AG09309 (cell line): ENCODE measurements at places on chromosomes 12 and 14.

DNA sequence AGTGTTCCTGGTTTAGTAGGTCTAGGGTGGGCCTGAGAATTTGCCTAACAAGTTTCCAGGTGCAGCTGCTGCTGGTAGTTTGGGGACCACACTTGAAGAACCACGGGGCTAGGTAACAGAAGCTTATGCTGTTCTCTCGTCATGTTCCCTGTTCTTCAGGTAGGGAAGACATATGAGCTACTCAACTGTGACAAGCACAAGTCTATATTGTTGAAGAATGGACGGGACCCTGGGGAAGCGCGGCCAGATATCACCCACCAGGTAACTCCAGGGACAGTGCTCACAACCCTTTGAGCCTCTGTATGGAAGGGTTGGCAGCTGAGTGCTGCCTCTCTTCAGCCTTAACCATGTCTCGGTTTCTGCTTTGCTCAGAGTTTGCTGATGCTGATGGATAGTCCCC is 3.5 kb downstream of the EMG1 start:
- no peak for DNase-seq

DNA sequence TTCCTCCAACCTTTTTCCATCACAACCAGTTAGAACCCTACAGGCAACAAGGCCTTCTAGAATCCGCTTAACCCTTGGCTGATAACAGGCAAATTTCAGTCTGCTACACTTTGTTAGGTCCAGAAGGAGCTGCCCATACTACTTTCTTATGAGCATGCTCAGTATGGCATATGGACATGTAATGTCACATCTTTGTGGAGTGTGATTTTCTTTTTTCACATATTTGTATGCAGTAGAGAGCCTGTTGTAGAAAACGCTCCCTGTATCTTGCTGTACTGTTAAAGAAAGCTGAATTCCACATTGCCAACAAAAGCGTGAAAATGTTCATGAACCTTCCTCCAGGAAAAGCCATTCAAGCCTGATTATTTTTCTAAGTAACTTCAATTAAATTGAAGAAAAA is 196.5 kb downstream of the SLC41A2 start:
- DNase-seq, result no peak

- no peak for DNase-seq
Observed at GRCh38 chr12:111687952-111688351, 2.1 kb downstream of the ACAD10 start.

DNA sequence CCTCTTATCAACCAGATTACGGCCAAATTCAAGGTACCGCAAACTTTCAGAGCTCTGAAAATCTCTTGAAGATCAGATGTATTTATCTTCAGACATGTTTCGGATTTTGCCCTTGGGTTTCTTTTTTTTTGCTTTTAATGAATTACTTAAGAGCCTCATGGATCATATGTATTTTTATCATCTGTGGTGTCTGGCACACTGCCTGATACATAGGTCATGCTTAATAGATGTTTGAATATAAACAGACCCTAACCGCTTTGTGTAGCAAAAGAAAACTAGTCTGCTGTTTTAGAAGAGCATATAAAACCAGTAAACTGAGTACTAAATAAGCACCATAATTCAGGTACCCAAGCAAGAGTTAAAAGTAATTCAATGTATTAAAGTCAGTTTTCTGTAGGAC is 20.1 kb upstream of the TBK1 start:
- no peak for DNase-seq

GRCh38 chr12:19477071-19477470 is 37.8 kb downstream of the AEBP2 start:
- no peak for DNase-seq

DNA sequence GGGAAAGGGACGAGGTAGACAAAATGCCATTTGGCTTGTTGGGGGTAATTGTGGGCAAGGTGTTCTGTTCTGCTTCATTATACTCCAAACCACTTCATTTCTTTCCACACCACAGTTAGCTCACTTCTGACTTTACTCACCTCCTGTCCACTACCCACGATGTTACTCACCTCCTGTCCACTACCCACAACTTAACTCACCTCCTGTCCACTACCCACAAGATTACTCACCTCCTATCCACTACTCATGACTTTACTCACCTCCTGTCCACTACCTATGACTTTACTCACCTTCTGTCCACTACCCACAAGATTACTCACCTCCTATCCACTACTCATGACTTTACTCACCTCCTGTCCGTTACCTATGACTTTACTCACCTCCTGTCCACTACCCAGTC is 10.1 kb upstream of the TWF1 start:
- no peak for DNase-seq

GRCh38 chr14:94009767-94010166 is 12.7 kb downstream of the CCDC197 start:
- DNase-seq, result no peak

DNA sequence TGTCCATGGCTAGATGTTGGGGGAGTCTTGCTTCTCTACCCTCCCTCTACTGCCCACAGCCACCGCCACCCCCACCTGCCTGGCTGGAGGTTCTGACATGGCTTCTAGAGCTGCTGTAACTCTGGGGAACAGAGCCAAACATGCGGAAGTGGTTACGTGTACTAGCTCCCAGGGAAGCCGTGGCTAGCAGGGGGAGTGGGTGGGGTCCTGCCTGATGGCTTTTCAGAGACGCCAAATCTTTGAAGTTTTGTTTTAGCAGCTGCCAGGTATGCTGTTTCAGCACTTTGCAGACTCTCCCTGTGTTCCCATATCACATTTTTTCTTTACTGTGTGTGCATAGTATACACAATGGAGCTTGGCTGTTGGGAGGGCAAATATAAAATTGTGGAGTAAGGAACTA is 150.3 kb downstream of the TGFB3 start:
- no peak for DNase-seq

GRCh38 chr14:56063131-56063530 is 55.1 kb upstream of the PELI2 start:
- no peak for DNase-seq

- no peak for DNase-seq
Observed at GRCh38 chr12:20628999-20629398, 66.1 kb upstream of the SLCO1C1 start.

DNA sequence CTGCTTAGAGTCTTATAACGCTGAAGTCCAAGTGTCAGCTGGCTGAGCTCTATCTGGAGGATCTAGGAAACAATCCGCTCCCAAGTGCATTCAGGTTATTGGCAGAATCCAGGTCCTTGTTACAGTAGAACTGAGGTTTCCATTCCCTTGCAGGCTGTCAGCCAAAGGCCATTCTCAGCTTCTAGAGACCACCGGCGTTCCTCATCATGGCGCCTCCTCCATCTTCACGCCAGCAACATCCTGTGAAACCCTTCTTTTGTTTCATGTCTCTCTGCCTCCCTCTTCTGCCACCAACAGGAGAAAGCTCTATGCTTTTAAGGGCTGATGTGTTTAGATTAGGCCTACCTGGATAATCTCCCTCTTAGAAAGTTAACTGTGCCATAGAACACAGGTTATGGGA is 133.0 kb upstream of the RASSF8 start:
- DNase-seq, result no peak

- peak; percentile 10 for DNase-seq
Observed at GRCh38 chr12:31324116-31324844, 1.7 kb downstream of the SINHCAF start.

DNA sequence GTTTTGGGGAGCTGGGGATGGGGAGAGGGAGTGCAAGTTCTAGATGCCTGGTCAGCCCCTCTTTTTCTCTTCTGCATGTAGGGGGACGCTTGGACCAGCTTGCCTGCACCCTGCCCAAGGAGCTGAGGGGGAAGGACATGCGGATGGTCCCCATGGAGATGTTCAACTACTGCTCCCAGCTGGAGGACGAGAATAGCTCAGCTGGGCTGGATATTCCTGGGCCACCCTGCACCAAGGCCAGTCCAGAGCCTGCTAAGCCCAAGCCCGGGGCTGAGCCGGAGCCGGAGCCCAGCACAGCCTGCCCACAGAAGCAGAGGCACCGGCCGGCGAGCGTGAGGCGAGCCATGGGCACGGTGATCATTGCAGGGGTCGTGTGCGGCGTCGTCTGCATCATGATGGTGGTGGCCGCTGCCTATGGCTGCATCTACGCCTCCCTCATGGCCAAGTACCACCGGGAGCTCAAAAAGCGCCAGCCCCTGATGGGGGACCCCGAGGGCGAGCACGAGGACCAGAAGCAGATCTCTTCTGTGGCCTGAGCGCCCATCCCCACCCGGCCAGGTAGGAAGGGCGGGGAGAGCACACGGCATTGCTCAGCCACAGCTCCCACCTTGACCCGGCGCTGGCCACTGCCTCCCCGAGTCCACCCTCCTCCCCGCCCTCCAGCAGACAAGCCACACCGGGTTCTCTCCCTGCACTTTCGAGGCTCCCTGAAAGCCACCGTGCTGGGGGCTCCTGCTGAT is 14.0 kb downstream of the LRTM2 start:
- DNase-seq, result no peak

DNA sequence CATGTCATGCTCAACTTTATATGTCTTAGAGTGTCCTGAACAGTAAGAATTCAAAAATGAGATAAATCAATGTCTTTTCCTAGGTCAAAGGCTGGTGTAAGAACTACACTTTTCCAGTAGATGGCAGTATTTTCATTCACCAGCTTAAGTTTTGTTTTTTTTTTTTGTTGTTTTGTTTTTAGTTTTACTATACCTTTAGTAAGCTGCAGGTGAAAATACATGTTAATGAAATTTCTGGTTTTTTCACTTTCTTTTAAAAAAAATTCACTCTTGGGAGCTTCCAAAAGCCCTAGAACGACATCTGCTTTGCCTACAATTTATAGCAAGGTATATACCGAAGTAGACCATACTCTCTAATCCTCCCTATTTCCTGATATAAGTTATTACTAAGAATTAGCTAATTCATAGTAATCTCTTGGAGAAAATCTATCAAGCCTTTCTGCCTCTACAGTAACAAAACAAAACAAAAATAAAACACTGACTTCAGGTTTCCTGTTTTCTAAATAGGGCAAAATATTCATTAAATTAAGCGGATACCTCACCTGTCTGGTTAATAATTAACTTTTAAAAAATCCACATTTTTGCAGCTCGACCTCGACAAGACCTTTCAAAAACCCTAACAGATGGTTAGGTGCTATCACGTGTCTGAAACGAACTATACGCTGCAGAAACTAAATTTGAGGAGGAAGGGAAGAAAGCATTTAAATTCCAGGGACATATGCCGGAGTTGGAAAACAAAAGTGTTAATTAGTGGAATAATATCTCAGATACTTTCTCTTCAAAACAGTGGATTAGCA is 2.7 kb upstream of the SAMD4A start:
- no peak for DNase-seq

DNA sequence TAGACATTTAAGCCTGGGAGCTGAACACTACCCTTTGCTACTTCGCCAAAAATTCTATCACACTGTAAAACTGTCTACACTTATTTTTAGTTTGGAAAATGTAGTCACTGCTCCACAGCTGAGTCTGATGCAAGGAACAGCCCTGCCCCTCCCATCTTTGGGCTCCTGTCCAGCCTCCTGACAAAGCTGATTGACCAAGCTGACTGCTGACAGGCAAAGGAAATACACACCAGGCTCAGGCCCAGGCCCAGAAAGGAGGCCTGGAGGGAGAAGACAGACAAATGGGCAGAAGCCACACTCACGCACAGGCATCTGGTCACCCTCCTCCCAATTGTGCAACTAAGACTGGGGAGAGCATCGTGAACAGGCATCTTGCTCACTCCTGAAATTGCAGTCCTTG is 55.3 kb downstream of the ISCA2 start:
- peak; percentile 78 for DNase-seq

GRCh38 chr14:36997843-36998242 is 174.6 kb downstream of the SLC25A21 start:
- no peak for DNase-seq

DNA sequence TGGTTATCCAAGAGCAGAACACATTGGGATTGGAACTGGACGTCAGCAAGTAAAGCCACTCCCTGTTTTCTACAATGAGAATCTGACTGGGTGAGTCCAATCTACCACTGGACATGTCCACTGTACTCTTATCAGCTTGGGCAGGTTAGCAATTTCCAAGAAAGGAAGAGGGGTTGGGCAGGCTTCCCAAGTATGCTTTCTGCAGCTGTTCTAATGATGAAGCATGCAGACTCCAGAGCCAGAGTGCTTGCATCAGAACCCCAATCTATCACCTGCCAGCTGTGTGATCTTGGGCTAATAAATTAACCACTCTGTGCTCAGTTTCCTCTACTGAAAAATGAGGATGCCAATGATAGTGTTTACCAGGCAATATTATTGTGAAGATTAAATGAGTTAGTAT is 92.0 kb downstream of the EMP1 start:
- no peak for DNase-seq

DNA sequence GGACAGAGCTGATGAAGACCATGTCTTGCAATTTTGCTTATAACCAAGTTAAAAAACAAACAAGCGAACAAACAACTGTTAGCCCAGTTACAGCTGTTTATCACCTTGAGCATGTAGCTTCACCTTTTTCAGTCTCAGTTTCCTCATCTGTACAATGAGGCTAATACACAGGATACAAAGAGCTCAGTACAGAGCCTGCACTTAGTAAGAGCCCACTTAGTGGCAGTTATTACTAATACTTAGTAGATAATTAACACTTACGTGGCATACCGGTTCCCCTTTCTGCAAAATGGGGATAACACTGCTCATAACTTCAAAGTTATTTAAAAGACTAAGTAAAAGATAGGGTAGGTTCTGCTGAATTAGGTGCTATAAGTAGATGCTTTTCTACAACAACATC is 228.0 kb downstream of the MON2 start:
- DNase-seq, result no peak

- DNase-seq, result no peak
Observed at GRCh38 chr14:49971156-49972130, 78.6 kb downstream of the ARF6 start.
